ENCODE measurements at places on chromosomes 7 and 10.

GRCh38 chr7:11749629-11750028 lies 82.4 kb downstream of the THSD7A start:
- peak; percentile 12 for DNase-seq

DNA sequence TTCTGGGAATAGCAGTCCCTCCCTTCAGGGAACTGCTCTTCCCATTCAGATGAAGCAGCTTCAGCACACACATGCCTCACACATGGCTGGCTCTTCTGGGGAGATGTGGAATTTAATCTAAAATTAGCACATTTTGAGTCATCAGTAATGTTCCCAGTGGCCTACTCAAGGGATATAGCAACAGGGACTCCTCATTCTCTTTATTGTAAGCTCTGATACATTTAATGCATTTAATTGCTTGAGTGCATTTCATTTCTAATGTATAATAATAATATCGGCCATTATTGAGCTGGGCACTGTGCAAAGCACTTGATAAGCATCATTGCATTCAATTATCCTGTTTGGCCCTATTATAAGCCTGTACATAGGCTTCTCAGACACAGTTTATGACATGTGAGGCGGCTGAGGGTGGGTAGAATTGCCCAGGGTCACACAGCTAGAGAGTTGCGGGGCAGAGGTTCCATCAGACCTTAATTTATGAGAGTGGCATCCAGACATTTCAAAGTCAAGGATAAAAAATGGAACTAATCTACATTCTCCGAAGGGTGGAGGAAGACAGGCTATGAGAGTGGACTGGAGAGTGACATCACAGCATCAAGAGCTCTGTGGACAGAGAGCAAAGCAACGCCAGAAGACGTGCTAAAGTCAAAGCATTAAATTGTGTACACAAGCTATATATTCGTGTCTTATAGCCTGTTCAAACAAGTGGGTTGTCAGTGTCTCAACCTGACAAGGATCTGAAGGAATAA lies 76.8 kb downstream of the LANCL2 start:
- no peak for DNase-seq

- no peak for DNase-seq
Observed at GRCh38 chr7:27103489-27104226, 1.2 kb upstream of the HOXA2 start.

GRCh38 chr10:91662993-91663392 lies 30.1 kb upstream of the PPP1R3C start:
- no peak for DNase-seq

- DNase-seq: no peak
Observed at GRCh38 chr7:8618441-8619070, 185.1 kb downstream of the NXPH1 start.

GRCh38 chr7:40220421-40220911 lies 85.7 kb downstream of the SUGCT start:
- no peak for DNase-seq
